ENCODE measurements at places on chromosomes 16 and 17. TPM values are rescaled to one million over a fixed set of nuclear protein-coding genes. Genes with fewer than 3 reads are reported as not detected.

AATK gene
- 0.64 TPM for total RNA-seq

FNDC8 gene
- total RNA-seq, result 0.07 TPM

CHD9NB gene
- total RNA-seq, result 1.3 TPM

EMC6 gene
- 101 TPM for total RNA-seq

KRT20 gene
- total RNA-seq, result 0.41 TPM

SMG6 gene
- 24.7 TPM for total RNA-seq

KRT27 gene
- total RNA-seq, result 0.06 TPM

CSF3 gene
- total RNA-seq, result 0.70 TPM

KCNH6 gene
- total RNA-seq, result not detected

NPIPA5 gene
- total RNA-seq, result 0.90 TPM

OTOP2 gene
- total RNA-seq, result 0.08 TPM

SLFN12L gene
- not detected for total RNA-seq

CACNG3 gene
- total RNA-seq, result not detected

RND2 gene
- 0.07 TPM for total RNA-seq

MYH8 gene
- total RNA-seq, result not detected

SMIM36 gene
- total RNA-seq, result not detected

ASPA gene
- not detected for total RNA-seq

DPEP1 gene
- total RNA-seq, result 0.99 TPM

UBN1 gene
- 26.5 TPM for total RNA-seq

CTCF gene
- 31.5 TPM for total RNA-seq

ST3GAL2 gene
- 22.7 TPM for total RNA-seq

TSPOAP1 gene
- total RNA-seq, result not detected

HIRIP3 gene
- total RNA-seq, result 15.4 TPM

GAST gene
- 0.59 TPM for total RNA-seq

SLC12A3 gene
- not detected for total RNA-seq

CHRNE gene
- total RNA-seq, result 0.12 TPM

CBX8 gene
- 13.9 TPM for total RNA-seq

PIK3R6 gene
- not detected for total RNA-seq

ATPAF2 gene
- 30.2 TPM for total RNA-seq

USP31 gene
- total RNA-seq, result 15.2 TPM

KRTAP4-4 gene
- total RNA-seq, result not detected

SCIMP gene
- total RNA-seq, result not detected

BRICD5 gene
- total RNA-seq, result 4.9 TPM

PPP1R27 gene
- total RNA-seq, result not detected

PABPN1L gene
- total RNA-seq, result not detected

CTF1 gene
- total RNA-seq, result 0.17 TPM

TBC1D16 gene
- 13.0 TPM for total RNA-seq

MYH1 gene
- not detected for total RNA-seq

TMEM132E gene
- total RNA-seq, result not detected

JPT2 gene
- total RNA-seq, result 170 TPM

LPO gene
- not detected for total RNA-seq

ZNF423 gene
- 0.08 TPM for total RNA-seq

TMIGD1 gene
- not detected for total RNA-seq

CNOT1 gene
- 158 TPM for total RNA-seq

ITGB3 gene
- 7.1 TPM for total RNA-seq

THOC6 gene
- 31.3 TPM for total RNA-seq

NLE1 gene
- total RNA-seq, result 35.8 TPM

CACNB1 gene
- 5.3 TPM for total RNA-seq

CFAP97D1 gene
- total RNA-seq, result 0.03 TPM

ASPHD1 gene
- 23.3 TPM for total RNA-seq

CETP gene
- total RNA-seq, result not detected

ARL5C gene
- not detected for total RNA-seq

ITGA3 gene
- 396 TPM for total RNA-seq

GNAO1 gene
- 1.2 TPM for total RNA-seq

Data from A549 treated with Hydrocortisone at 1 μM for 4 hours (cell line).